ENCODE measurements at places on chromosomes 7 and 10. TPM values are rescaled to one million over a fixed set of nuclear protein-coding genes. Genes with fewer than 3 reads are reported as not detected.

DNA sequence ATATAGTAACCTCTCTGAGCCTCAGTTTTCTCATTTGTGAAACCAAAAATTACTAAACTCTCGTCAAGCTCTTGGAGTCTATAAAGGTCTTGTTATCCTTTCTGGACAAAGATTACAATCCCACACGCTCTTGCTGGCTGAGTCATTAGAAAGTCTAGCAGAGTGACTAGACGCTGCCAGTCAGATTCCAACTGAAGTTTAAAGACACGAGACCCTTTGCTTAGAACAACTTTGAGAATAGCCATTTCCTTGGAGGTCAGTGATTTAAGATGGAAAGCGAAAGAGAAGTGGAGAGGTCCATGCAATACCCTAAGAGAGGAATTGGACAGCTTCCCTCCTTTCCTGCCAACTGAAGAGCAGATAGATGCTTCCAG, 119.5 kb downstream of the APBB1IP start:
- no peaks in the 10 kb centered on the region for H3K27me3 ChIP-seq
- no peaks in the 10 kb centered on the region for H3K36me3 ChIP-seq
- H3K27ac ChIP-seq: no peak overlapping the region
- H3K4me3 ChIP-seq: no peak overlapping the region

GRCh38 chr10:112247791-112248190, 35.4 kb upstream of the TECTB start:
- H3K27ac ChIP-seq: no peak overlapping the region
- no peaks in the 10 kb centered on the region for H3K4me1 ChIP-seq
- H3K27me3 ChIP-seq: no peaks in the 10 kb centered on the region

GRCh38 chr7:132261327-132262159, 314.7 kb downstream of the PLXNA4 start:
- H3K4me1 ChIP-seq: no peaks in the 10 kb centered on the region
- no peaks in the 10 kb centered on the region for H3K27me3 ChIP-seq
- no peak for DNase-seq

The VSTM4 gene
- 7.4 TPM for polyA plus RNA-seq

GRCh38 chr7:2932402-2933251, 88.5 kb upstream of the GNA12 start:
- H3K27ac ChIP-seq: no peak overlapping the region
- no peaks in the 10 kb centered on the region for H3K4me1 ChIP-seq
- no peaks in the 10 kb centered on the region for H3K36me3 ChIP-seq
- H3K27me3 ChIP-seq: no peaks in the 10 kb centered on the region
- DNase-seq: peak; percentile 27

DNA sequence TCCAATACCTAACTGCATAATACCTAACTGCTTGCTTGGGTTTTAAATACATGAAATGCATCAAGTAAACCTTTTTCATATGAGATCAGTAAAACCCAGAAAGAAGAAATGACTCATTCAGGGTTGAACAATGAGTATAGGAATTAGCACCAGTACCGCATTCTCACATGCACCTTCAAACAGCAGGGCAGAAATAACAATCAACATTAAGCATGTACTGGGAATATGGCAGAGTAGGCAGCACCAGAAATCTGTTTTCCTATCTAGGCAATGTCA, 850.3 kb upstream of the SORCS1 start:
- no peak for DNase-seq
- H3K36me3 ChIP-seq: no peaks in the 10 kb centered on the region
- no peak overlapping the region for H3K4me3 ChIP-seq

DNA sequence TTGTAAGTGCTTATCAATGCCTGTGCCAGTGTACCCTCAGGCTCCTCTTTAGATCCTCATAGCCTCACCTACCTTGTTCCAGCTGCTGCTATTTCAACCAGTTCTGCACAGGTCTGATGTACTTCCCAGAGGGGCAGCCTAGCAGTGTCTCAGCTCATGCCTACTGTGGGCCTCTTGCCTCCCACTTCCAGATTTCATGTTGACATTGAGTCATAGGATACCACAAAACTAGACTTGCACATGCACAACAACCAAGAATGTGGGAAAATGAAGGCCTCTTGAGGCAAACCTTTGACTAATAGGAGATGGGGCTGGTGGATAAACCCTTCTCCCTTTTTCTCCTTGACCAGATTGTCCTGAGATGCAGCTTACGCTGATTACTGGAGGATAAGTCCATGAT, 31.0 kb downstream of the PON3 start:
- H3K27me3 ChIP-seq: no peaks in the 10 kb centered on the region
- no peak overlapping the region for H3K4me3 ChIP-seq
- no peaks in the 10 kb centered on the region for H3K36me3 ChIP-seq
- H3K27ac ChIP-seq: no peak overlapping the region
- no peaks in the 10 kb centered on the region for H3K4me1 ChIP-seq

DNA sequence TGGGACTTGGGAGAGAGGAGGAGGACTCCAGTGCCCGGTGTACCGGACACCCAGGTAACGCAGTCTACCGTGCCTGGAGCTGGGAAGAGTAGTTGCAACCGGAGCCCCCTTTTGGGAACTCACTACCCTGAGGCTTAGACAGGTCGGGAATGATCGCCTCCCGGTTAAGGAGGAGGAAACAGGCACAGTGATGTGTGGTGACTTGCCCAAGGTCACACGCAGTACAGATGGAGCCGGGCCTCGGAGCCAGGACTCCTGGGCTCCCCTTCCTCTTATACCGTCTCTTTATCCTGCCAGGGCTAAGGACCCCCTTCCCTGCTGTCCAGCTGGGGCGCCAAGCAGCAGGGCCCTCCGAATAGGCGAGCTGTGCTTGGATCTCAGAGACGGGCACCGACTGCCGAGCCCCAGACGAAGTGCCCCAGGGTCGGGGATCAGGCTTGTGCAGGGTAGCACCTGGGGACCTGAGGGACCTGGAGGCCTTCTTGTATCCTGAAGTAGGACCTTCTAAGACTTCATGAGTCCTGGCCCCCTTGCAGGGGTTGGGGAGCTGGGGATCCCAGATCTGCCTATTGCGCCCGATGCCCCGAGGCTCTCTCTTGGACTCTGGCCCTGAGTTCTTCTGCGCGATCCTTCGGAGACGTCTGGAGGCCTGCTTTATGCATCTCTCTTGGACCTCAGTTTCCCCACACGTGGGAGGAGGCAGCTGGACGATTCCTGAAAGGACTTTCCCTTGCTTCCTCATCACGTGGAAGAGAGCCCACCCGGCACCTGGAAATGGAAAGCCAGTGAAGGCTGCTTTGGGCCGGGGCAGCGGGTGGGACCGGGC, 767 bp upstream of the CYP26A1 start:
- H3K27me3 ChIP-seq: peaks cover 71% of the 10 kb centered on the region
- no peaks in the 10 kb centered on the region for H3K4me1 ChIP-seq
- no peak for DNase-seq
- H3K36me3 ChIP-seq: no peaks in the 10 kb centered on the region
- peak overlapping the region; percentile 73 for H3K4me3 ChIP-seq

The GNGT1 gene
- polyA plus RNA-seq: not detected

DNA sequence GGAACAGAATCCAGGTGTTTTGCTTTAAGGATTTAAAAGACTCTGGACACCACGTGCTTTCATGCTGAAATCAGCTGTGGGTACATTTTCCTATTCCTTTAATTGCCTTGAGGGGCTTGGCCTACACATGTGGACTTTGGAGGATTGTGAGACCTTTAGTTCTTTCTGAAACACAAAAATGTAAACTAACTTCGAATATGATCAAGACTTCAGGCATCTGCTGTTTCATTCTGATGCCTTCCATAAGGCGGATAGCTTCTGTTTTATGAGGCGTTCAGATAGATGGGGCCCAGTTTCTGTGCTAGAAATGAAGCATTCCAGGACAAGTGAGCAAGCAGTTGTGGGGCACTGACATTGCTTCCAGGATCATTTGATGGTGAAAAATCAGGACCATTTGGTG, 1.5 kb upstream of the NOBOX start:
- H3K27me3 ChIP-seq: no peaks in the 10 kb centered on the region
- no peak overlapping the region for H3K27ac ChIP-seq
- H3K36me3 ChIP-seq: no peaks in the 10 kb centered on the region
- no peak overlapping the region for H3K4me3 ChIP-seq

- no peaks in the 10 kb centered on the region for H3K27me3 ChIP-seq
- no peak overlapping the region for H3K27ac ChIP-seq
- DNase-seq: no peak
- no peaks in the 10 kb centered on the region for H3K4me1 ChIP-seq
- H3K36me3 ChIP-seq: no peaks in the 10 kb centered on the region
Observed at GRCh38 chr7:127154101-127154500, 98.6 kb downstream of the GRM8 start.

The SP8 gene
- polyA plus RNA-seq: not detected

DNA sequence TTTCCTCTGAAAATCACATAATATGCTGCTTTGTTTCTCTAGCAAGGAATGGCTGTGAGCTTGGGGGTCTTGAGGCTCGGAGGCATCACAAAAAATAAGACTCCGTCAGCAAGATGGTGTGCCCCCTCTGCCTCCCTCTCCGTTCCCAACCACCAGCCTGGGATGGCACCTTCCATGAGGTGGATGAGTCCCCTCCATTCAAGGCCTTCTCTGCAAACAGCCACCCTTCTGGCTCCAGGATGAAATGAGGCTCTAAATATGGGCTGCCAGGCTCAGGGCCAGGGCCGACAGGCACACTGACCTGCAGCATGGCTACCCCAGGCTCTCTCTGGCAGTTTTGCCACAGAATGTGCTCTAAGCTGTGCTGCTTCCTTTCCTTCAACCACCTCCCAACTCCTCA, 521.5 kb downstream of the PTPRN2 start:
- H3K27me3 ChIP-seq: no peaks in the 10 kb centered on the region
- no peak for DNase-seq
- H3K36me3 ChIP-seq: no peaks in the 10 kb centered on the region
- no peak overlapping the region for H3K27ac ChIP-seq
- H3K4me1 ChIP-seq: no peaks in the 10 kb centered on the region

The ZP3 gene
- 2.8 TPM for polyA plus RNA-seq

The C10orf105 gene
- polyA plus RNA-seq: not detected

The AVPI1 gene
- polyA plus RNA-seq: 15.5 TPM

The WDR86 gene
- 1.8 TPM for polyA plus RNA-seq

DNA sequence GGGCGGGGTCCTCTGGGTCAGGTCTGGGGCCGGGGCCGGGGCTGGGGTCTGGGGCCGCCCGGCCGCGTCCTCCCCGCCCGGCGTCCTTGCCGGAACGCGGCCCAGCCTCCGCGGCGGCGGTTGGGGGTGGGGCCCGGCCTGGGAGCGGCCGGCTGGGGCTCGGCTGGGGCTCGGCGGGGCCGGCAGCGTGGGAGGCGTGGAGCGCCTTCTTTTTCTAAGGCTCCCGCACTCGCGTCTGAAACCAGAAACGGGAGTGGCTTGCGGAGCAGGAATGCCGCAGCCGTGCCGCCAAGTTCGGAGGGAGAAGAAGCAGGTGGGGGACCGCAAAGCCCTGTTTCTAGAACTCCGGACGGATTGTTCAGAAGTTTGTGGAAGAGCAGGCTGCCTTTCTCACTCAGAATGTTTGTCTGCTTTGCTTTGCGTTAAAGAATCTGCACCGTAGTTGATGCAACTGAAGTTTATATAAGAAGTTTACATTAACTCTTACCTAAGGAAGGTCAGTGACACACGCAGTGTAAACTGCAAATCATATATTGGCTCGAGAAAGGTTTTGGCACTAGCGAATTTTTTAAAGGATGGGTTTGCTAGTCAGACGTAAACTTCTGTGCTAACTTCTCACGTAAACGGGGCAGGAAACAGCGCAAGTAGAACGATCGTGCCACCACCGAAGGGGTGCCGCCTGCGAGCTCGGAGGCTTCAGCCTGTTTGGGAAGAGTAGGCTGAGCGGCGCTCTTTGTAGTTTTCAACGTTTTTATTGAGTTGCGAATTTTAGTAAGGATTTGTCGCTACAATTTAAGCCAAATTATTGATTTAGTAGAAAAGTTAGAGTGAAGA, 729 bp downstream of the DNAJB6 start:
- H3K27me3 ChIP-seq: no peaks in the 10 kb centered on the region
- no peaks in the 10 kb centered on the region for H3K4me1 ChIP-seq
- DNase-seq: peak; percentile 88
- H3K27ac ChIP-seq: peak overlapping the region; percentile 98
- no peaks in the 10 kb centered on the region for H3K36me3 ChIP-seq
- peak overlapping the region; percentile 93 for H3K4me3 ChIP-seq

The MACROH2A2 gene
- polyA plus RNA-seq: 16.8 TPM

DNA sequence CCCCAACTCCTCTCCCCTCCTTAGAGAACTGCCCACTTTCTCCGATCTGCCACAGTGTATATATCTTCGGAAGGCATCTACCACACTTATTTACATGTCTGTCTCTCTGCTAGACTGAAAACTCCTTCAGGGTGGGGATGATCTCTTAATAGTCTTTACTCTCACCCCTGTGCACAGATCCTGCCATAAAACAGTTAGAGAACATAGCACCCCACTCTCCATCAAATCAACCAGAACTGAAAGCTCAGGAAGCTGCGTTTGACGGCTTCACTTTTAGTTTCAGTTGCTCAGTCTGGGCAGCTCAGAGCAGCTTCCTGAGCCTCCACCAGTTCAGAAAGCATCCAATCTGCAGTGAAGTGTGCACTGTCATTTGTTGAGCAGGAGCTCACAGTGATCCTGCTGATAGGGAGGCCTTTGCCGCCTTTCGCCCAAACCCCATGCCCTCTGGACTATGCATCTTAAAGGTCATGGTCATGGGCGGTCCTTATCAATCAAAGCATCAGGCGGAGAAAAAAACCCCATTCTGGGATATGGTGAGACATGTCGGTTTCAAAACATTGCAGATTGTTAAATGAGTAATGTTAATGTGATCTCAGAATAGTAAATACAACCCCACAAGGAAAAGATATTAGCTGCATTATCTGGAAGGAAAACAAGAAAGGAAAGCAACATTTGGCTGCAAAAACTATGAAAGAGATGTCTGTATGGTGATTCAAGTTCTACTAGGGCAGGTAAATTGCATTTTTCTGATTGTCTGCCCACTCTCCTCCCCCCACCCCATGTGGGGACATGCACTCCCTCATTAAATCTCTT, 167.1 kb upstream of the ADO start:
- H3K4me3 ChIP-seq: peak overlapping the region; percentile 18
- peaks cover 6% of the 10 kb centered on the region for H3K4me1 ChIP-seq
- H3K27me3 ChIP-seq: no peaks in the 10 kb centered on the region
- no peaks in the 10 kb centered on the region for H3K36me3 ChIP-seq

The RUFY2 gene
- 7.4 TPM for polyA plus RNA-seq

GRCh38 chr10:50515420-50515819, 108.3 kb downstream of the SGMS1 start:
- H3K27me3 ChIP-seq: no peaks in the 10 kb centered on the region
- no peaks in the 10 kb centered on the region for H3K36me3 ChIP-seq
- peaks cover 7% of the 10 kb centered on the region for H3K4me1 ChIP-seq
- H3K27ac ChIP-seq: no peak overlapping the region

DNA sequence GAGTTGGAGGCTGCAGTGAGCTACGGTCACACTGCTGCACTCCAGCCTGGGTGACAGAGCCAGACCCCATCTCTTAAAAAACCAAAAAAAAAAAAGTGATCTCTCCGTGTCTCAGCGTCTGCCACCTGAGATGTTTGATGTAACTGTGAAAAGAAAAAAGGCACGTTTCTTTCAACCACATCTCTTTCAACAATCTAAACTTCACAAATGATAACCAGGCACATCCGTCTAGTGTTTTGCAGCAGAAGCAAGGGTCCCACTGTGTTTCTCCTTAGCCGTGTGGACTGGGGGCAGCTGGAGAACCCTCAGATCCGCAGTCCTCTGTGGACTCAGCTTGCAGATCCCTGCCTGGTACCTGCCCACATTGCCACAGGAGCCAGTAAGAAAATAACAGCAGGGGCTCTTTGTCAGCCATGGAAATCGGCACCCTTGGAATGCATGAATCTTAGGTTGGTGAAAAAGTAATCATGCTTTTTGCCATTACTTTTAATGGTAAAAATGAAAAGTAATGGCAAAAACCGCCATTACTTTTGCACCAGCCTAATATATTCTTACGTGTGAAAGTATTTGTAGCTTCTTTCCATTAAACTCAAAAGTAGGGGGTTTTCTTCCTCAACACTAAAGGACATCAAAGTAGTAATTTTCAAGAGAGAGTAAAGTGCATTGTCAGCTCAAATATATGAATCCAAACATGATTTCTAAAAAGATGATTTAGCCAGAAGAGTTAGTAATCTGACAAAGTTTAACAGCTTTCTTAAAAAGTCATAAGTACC, 276.5 kb downstream of the CCDC3 start:
- H3K4me3 ChIP-seq: no peak overlapping the region
- no peak for DNase-seq
- H3K36me3 ChIP-seq: no peaks in the 10 kb centered on the region
- H3K27me3 ChIP-seq: no peaks in the 10 kb centered on the region
- no peak overlapping the region for H3K27ac ChIP-seq
